NCI-H460 (cell line): ENCODE measurements at places on chromosomes 1 and 21.

- DNase-seq, result no peak
Measured at GRCh38 chr1:220943319-220943996, 64.2 kb downstream of the HLX start.

DNA sequence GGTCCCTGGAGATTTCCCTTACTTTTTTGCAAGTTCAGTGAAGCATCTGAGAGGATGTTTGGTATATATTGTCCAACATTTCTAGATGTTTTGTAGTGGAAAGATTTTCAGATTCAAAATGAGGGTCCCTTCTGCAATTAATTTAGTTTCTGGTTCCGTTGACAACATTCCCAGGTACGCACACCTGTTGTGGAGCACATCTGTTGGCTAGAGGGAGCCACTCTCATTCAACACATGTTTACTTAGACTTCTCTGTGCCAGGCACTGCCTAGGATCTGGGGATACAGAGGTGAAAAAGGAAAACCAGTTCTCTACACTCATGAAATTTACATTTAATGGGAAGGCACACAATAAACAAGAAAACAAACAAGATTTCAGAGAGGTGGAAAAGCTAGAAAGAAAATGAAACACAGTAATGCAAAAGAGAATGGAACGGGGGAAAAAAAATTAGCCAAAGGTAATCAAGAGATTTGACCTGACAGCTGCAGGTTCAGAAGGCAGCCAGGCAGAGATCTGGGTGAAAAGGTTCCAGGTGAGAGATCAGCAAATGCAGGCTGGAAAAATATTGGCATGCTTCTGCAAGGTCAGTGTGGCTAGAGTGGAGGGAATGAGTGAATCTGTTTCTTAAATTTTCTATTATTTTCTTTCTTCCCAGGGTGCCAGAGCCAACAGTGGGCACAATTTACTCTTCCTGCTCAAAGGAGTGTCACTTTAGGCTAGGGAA is 48.4 kb upstream of the KAZN start:
- DNase-seq, result no peak

DNA sequence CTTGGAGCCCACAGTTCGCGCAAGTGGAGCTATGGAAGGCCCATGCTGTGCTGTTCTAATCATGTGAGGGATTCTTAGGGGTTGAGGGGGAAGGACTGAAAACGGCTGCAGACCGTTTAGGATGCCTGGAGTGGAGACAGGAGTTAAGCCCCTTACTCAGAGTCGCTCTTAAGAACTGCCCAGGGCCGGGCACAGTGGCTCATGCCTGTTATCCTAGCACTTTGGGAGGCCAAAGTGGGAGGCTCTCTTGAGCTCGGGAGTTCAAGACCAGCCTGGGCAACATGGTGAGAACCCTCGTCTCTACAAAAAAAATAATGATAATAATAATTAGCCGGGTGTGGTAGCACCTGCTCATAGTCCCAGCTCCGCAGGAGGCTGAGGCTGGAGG is 1.1 kb downstream of the ZNF672 start:
- DNase-seq, result no peak

GRCh38 chr1:177210071-177210470 is 39.3 kb downstream of the BRINP2 start:
- no peak for DNase-seq

DNA sequence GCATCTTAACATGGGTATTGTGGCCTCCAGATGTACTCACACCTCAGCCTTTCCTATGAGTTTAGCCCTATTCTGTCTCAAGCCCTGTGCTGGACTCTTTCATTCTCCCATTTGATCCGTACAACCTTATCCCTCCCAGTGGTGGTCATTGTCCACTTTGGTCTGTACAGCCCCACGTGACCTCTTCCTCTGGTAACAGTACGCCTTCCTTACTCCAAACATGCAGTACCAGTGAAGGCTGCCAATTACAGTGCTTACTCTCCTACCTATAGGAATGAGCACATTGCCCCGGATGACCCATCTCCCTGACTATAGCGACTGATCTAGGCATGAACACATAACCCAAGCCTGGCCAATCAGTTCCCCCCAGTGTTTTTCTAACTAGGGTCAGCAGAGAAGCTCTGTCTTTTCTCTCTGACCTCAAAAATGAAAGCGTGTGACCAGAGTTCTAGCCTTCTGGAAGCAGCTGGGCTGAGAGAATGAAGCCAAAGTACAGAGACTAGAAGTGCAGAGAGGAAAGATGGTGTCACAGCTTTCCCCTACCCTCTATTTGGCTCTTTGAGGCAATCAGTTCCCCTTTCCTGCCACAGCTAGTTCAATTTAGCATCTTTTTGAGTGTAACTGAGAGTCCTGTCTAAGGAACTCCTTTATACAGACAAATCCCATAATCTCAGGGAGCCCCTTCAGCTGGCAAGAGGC is 9.9 kb upstream of the QSOX1 start:
- no peak for DNase-seq

- no peak for DNase-seq
Measured at GRCh38 chr1:226739696-226740065, 599 bp upstream of the ITPKB start.

DNA sequence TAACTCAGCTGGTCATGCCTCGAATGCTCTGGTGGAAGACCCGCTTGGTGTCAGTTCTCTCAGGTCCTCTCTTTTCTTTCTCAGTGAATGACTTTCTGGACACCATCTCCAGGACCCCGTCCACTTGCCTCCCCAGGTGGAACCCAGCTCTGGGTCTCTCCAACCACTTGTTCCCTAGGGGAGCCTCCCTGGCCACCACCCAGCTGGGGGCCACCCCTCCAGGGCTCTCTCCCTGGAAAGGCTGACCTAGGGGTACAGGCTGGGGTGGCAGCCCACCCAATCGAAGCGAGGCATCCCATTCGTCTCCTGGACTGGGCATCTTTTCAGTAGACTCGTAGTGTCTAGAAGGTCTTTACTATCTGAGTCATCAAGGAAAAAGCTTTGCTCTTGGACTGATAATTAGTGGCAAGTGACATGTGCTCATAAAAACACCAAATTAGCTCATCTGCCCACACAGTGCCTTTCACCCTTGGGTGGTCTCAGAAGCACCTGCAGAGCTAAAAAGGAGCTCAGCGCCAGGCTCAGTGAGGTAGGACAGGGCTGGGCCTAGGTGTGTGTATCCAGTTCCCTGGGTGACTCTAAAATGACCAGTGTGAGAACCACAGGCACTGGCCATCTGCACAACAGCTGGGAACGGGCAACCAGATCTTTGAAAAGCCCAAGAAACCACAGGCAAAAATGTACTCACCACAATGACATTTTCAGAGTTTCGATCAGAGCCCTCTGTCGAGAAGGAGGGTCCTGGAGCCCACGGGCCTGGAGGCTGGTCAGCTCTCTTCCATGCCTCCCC is 2.4 kb upstream of the PDXK start:
- DNase-seq, result no peak

DNA sequence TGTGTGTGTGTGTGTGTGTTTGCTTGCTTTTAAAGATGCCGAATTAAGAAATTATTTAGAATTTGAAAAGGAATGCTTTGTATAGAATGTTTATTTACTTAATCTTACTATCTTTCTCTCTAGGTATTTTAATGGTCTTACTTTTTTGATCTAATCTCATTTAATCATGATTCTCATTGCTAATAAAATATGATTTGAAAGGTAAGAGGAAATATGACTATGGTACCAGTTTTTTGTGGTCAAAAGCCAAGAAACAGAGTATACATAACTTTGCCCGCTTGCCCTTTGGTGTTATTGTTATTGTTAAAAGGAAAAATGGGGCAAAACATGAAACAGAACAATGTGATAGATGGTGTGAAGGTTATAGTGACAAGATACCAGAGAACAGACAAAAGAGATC is 74.6 kb downstream of the RPS6KC1 start:
- DNase-seq, result no peak

DNA sequence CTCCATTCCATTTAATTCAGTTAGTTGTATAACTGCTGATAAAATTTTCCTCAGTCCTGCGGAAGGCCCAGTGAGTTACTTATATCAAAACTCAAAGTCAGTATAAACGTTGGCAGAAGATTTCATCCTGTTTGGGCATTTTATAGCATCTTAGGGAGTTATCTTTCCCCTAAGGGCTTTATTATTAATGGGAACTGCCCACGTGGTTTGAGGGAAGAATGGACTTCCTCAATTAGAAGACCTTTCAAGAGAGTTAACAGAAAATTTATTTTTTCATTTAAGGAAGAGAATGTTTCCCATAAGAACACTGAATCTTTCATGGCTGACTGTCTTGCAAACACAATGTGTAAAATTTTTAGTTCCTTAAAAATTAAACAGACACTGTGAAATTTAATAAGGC is 400.1 kb downstream of the NEGR1 start:
- DNase-seq, result no peak

DNA sequence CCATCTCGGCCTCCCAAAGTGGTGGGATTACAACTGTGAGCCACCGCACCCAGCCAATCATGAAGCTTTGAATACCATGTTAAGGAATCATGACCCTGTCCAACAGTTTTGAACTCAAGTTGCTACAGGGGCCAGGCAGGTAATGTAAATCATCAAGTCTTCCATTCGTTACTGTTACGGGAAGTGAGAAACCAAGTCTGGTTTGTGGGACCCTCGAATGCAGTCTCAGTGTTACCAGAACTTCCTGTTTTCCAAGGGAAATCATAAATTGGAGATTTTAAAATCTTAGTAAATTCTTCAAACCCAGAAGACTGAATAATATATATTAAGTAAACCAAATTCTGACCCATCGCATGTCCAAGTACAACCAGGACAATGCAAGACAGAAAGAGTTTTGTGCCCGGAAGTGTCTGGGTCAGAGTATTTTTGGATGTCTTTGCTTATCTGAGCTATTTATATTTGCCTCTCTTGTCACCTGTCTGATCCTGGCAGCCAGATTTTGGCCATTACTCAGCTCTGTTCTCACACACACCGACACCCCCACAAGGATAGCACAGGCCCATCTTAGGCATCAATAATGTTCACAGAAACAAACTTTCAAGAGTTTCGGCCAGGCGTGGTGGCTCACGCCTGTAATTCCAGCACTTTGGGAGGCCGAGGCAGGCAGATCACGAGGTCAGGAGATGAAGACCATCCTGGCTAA is 8.8 kb downstream of the ATP5IF1 start:
- DNase-seq, result no peak

- no peak for DNase-seq
Measured at GRCh38 chr1:57277681-57278080, 146.2 kb downstream of the DAB1 start.

GRCh38 chr1:89724369-89725010 is 91.6 kb downstream of the LRRC8C start:
- DNase-seq, result no peak

- no peak for DNase-seq
Measured at GRCh38 chr1:203325418-203326091, 20.2 kb downstream of the BTG2 start.

- no peak for DNase-seq
Measured at GRCh38 chr1:12609469-12610003, 8.5 kb downstream of the DHRS3 start.

GRCh38 chr1:246091477-246091876 is 415.6 kb downstream of the SMYD3 start:
- no peak for DNase-seq

DNA sequence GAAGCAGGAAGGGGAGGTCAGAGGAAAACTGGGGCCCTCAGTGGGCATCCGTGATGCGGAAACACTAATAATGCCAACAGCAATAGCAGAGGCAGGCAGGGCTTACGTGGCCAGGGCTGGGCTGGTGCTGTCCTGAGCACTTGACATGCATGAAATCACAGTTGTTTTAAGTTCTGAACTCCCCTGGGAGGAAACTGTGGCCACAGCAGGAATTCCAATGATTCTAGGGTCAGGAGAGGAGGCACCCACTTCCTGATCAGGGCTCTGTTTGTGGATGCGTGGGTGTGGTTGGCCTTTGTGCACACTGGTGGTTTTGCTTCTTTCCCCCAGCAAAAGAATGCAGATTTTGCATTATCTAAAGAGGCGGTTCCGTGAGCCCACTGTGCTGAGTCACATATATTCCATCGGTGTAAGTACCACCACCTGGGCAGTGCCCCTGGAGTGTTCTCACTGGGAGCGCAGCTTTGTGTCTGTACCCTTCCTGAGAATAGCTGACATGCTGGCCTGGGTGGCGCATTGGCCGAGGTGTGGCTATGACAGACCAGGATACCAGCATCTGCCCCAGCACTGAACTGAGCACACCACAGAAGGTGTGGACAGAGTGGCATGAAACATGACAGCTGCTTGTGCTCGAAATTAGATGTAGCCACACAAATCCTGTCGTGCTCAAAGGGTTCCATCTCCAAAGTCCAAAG is 71.0 kb downstream of the PDE9A start:
- DNase-seq, result peak; percentile 67

DNA sequence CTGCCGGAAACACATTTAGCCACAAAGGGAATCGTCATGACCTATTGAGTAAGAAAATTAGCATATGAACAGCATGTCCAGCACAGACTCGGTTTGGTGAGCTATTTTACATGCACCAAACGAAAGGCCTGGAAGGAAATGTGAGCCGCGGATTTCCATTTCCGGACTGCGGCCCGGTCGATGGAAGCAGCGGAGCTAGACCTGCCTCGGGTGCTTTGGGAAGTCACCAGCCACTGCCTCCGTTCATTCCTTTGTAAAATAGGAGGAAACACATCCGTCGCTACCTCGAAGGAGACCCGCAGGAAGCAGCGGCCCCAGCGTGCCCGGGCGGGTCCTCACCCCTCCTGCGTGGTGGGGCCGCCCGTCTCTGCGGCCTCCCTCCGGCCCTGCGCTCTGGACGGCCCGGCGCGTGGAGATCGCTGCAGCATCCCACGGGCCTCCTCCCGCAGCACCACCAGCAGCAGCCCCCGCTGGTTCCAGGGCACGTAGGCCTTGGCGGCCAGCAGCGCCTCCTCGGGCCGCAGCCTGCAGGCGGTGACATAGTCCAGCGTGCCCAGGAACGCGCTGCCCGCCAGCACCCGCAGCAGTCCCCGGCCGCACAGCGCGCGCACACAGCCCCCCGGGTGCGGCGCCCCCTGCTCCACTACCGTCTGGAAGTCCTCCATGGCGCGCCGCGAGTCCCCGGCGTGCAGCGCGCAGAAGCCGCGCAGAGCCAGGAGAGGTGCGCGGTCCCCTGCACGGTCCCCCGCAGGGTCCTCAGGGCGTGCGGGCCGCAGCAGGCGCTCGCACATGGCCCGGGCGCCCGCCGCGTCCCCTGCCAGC is 12.1 kb downstream of the TTC34 start:
- no peak for DNase-seq

- DNase-seq, result peak; percentile 99
Measured at GRCh38 chr1:207822602-207823451, 71.0 kb downstream of the CD46 start.

DNA sequence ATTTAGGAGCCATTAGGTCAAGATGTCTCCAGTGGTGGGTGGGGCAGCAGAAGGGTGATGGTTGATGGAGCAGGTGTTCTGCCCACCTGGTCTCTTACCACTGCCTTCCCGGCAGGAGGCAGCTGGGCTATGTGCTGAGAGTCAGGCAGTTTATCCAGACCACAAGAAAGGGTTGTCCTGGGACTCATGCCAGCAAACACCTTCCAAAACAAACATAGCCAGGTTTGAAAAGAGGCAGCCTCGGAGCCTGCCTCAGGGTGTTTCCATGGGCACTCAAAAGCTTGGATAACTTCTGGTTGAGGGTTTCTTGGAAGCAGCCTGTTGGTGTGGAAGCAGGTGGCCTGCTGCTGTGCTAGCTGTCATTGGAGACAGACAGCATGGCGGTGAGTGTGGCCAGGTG is 187.2 kb downstream of the PCP4 start:
- no peak for DNase-seq

- no peak for DNase-seq
Measured at GRCh38 chr1:205630241-205630640, 1.6 kb downstream of the ELK4 start.

- no peak for DNase-seq
Measured at GRCh38 chr21:32962268-32962667, 63.5 kb upstream of the OLIG2 start.
